Gastroesophageal sphincter (tissue), 4 donors: ENCODE measurements at places on chromosomes 6 and 20. TPM values are rescaled to one million over a fixed set of nuclear protein-coding genes. Genes with fewer than 3 reads are reported as not detected.

The C20orf144 gene
- total RNA-seq: not detected

The MAFB gene
- total RNA-seq: 29.7 TPM

The SEL1L2 gene
- not detected for total RNA-seq

DNA sequence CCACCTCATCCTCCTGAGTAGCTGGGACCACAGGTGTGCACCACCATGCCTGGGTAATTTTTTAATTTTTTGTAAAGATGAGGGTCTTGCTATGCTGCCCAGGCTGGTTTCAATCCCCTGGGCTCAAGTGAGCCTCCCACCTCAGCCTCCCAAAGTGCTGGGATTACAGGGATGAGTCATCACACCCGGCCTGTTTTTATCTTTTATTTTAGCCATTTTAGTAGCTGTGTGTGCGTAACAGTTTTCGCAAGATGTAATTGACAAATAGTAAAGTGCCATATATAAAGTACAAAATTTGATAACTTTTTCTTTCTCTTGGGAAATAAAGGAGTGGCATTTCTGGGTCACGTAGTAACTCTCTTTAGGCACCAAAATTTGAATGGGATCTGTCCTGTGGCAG, 21.4 kb downstream of the SNAI1 start:
- ATAC-seq: no peak

The SYS1 gene
- total RNA-seq: 38.0 TPM

DNA sequence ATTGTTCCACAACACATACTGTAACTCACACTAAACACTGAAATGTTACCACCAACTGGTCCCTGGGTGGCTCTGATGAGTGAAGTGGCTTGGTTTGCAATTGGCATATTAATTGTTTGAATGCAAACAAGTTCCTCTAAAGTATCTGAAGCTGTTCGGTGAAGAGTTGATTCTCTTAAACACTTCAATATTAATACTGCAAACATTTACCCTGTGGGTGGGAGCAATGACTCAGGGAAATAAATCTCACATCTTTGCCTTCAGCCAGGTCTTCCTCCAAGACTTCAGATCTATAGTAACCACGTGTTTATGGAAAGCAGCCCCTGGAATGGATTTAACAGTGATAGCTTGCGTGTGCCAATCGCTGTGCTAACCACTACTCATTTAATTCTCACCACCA, 176.0 kb downstream of the MAFB start:
- no peak for ATAC-seq

DNA sequence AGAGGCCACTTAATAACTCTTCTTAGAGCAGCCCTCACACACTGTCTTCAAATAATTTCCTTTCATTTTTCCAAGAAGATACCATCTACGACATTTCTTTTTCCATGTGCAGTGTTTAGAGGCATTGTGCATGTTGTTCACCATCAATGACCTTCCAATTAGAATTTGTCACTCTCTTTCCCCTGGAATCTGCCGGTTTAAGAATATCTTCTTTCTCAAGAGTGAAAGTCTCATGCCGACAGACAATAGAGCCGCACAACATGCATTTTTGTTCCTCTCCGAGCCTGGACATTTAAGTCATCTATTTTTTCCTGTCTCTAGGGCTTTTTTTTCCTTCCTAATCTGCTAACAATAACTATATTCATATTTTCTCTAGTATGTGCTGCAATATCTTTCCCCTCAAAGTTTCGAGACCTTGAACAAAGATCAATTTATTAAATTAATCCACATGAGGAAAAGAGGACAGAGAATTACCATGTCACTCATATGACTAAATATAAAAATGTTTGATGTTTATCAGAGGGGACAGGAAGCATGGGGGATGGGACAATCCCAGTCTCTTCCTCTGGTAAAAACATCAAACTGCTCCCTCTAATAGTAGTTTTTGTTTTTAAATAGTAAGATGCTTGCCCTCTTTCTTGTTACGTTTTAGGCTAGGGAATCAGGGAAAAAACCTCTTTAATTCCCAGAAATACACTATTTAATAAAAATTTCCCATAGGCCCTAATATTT, 893.4 kb downstream of the C6orf118 start:
- ATAC-seq: no peak

The BPIFB1 gene
- total RNA-seq: 0.58 TPM

DNA sequence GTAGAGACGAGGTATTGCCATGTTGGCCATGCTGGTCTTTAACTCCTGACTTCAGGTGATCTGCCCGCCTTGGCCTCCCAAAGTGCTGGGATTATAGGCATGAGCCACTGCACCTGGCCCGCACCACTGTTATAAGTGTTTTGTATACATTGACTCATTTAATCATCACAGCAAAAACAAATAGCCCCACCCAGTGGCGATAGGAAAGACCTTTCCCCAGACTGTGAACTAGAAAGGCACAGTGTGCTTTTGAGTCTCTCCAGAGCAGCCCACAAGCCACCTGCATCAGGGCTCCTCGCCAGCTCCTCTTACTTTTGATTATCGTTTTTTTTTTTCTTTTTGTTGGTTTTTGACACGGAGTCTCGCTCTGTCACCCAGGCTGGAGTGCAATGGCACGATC, 27.9 kb upstream of the ZFP64 start:
- ATAC-seq: no peak

DNA sequence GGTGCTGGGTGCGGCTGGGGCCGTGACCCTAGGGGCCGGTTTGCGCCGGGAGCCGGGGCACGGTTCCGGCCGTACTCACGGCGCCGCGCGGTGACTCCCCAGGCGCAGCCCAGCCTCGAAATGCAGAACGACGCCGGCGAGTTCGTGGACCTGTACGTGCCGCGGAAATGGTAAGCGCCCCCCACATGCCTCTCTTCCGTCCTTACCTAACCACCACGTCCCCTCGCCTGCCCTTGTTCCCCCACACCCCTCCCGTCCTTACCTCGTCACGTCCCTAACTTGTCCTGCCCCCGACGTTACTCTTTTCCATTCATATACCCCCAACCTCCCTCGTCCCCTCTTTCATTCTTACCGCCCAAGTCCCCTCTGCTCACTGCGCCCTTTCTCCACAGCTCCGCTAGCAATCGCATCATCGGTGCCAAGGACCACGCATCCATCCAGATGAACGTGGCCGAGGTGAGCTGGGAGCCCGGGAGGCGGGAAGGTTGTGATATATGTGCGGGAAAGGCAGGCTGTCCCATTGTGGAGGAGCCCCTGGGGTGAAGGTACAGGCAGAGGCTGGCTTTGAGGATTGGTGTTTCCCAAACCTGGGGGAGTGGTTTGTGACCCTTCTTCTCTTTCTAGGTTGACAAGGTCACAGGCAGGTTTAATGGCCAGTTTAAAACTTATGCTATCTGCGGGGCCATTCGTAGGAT, 463 bp downstream of the RPS21 start:
- ATAC-seq: no peak

The OR2B6 gene
- not detected for total RNA-seq

GRCh38 chr6:72553531-72554511, 68.0 kb upstream of the KCNQ5 start:
- no peak for ATAC-seq

The C6orf141 gene
- 2.0 TPM for total RNA-seq

The TEAD3 gene
- 122 TPM for total RNA-seq

- ATAC-seq: no peak
Observed at GRCh38 chr6:73631849-73632248, 21.9 kb downstream of the SLC17A5 start.

The CRISP3 gene
- total RNA-seq: 35.3 TPM

The TMC2 gene
- total RNA-seq: 0.15 TPM

GRCh38 chr6:160899671-160900430, 91.7 kb upstream of the MAP3K4 start:
- no peak for ATAC-seq

- no peak for ATAC-seq
Observed at GRCh38 chr20:33826270-33826897, 15.2 kb downstream of the CHMP4B start.

- ATAC-seq: no peak
Observed at GRCh38 chr20:59810449-59811187, 122.8 kb downstream of the SYCP2 start.

- no peak for ATAC-seq
Observed at GRCh38 chr6:1770968-1771723, 161.4 kb downstream of the FOXC1 start.

DNA sequence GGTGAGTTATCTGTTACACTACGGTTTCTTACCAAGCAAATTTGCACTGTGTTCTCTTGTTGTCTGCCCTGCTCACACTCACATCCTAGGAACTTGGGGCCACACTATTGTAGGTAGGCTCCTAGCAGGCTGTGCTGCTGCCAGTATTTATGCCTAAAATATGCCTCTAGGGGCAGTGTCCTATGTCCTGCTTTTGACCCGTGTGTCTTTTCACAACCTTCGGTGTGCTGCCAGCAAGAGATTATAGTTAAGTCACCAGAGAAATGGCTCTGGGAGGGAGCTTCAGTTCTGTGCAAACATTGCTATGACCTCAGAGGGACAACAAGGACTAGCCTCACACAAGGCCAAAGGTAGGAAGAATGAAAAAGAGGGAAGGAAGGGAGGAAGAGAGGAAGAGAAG, 8.9 kb upstream of the TAAR5 start:
- ATAC-seq: no peak

DNA sequence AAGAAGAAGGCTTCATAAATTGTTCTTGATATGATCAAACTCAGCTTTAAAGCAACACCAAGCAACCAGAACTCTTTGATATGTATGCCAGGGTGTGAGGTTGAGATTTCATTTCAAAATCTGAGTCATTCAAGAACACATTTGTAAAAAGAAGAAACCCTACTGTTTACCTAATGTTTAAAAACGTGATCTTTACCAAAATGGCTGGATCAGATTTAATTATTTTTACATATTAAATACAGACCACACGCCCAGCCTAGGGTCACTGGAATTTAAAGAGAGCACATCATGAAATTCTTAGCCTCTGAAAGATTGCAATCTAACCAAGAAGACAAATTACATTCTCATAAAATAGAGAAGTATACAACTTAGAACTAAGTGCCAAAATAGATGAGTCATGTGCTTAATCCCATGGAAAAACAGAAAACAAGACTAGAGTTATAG, 206.8 kb upstream of the SMLR1 start:
- no peak for ATAC-seq

- no peak for ATAC-seq
Observed at GRCh38 chr20:18992418-18992817, 178.8 kb downstream of the SCP2D1 start.

GRCh38 chr6:136066005-136066404, 184.1 kb downstream of the MTFR2 start:
- ATAC-seq: no peak

The BNIP5 gene
- not detected for total RNA-seq

The SRSF12 gene
- 0.78 TPM for total RNA-seq

- ATAC-seq: no peak
Observed at GRCh38 chr6:147752689-147753403, 244.4 kb downstream of the SAMD5 start.

DNA sequence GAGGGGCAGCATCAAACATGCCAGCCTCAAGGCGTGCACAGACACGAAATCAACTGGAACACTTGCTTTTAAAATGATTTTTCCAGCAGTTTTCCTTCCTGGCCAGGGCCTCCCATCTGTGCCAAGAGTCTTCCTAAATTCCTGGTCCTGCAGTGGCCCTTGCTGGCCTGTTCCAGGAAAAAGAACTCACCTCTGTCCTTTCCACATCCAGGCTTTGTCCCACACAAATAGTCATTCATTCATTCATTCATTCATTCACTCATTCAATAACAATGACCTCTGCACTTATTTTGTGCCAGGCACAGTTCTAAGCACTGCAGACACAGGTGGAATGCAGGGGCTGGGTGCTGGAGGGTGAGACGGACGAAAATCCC, 89.0 kb upstream of the CCDC167 start:
- no peak for ATAC-seq

DNA sequence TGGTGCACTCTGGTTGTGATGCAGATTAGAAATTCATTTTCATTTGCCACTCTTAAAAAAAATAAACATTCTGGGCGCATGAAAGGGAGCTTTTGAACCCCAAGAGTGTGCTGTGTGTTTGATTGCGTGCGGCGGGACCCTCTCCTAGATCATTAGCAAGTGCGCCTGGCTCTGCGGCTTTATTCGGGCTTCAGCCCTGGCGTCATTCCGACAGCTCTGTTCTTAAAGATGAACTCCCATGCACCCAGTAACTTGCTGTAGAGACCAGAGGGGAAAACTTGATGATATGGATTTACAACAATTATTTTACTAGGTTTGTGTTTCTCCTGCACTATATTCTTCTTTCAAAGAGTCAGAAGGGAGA, 48.9 kb upstream of the ARMC2 start:
- ATAC-seq: no peak

DNA sequence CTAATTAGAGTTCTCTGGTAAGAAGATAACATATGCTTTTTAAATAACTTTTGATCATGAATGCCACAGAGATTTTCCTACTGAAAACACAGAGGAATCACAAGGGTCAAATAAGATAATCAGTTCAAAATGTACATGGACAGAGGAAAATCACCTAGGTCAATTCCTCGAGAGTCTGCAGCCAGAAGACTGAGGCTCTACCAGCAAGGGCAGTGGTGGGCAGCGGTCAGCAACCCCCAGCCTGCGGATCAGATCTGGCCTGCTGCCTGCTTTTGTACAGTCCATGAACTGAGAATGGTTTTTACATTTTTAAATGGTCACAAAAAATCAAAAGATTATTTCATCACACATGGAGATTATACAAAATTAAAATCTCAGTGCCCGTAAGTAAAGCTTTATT, 79.0 kb downstream of the FYN start:
- no peak for ATAC-seq

GRCh38 chr6:96787846-96788580, 49.3 kb downstream of the GPR63 start:
- no peak for ATAC-seq

The MRPL18 gene
- 58.0 TPM for total RNA-seq

GRCh38 chr6:2542858-2543218, 207.9 kb downstream of the MYLK4 start:
- no peak for ATAC-seq

The EEF1A2 gene
- total RNA-seq: 6.5 TPM

DNA sequence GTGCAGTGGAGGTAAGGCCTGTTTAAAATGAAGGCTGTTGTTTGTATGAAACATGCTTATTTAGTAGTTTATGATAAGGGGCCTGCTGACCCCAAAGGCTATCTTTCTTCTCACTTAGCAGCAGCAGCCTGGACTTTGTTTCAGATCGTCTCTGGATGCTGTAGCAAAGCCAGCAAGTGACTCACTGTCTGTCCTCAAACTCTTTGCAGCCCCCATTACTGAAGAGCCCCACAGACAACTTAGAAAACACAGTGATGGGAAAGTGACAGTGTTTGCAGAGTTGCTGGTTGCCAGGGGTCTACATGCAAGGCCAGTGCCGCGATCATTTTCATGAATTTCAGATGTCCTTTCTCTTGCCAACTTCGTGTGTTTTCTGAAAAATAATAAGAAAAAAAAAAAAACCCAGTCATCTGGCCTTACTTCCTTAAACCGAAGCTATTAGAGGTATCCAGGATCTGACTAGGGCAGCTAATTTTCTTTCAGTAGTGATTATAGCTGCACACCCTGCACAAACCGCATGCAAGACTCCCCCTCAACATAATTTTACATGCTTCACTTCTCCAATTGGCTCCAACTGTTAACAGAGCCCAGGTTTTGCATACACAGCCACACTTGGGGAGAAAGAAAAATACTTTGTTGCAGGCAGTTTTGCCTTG, 11.6 kb upstream of the F13A1 start:
- ATAC-seq: no peak

GRCh38 chr6:36839749-36840431, 646 bp upstream of the CPNE5 start:
- peak; percentile 57 for ATAC-seq

GRCh38 chr20:11686820-11687543, 230.7 kb upstream of the BTBD3 start:
- ATAC-seq: no peak

GRCh38 chr6:2196079-2196679, 49.2 kb downstream of the GMDS start:
- ATAC-seq: peak; percentile 55

The TDRD6 gene
- 0.77 TPM for total RNA-seq

GRCh38 chr6:166626177-166627032, 646 bp downstream of the RPS6KA2 start:
- peak; percentile 0 for ATAC-seq

The GCNT2 gene
- 14.9 TPM for total RNA-seq
